ENCODE measurements at places on chromosomes 12 and 14.

DNA sequence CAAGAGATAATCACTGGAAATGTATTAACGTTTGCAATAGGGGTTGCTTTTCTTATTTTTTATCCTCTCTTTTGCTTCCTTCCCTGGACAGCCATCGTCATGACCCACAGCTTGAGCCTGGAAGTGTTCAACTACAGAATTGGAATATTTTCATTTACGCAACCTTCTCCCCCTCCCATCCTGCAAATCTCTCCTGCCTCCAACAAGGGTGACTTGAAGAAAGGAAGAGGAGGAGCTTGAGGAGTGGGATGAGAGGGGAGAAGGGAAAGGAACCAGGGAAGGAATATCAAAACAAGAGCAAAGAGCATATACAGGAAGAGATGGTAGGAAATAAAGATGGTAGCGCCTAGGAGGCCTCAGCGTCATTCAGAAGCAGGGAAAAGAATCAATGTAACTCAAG, 1.6 kb upstream of the MANSC4 start:
- DNase-seq = no peak

- peak; percentile 99 for DNase-seq
Observed at GRCh38 chr14:29216268-29217232, 450.0 kb downstream of the FOXG1 start.

- DNase-seq = no peak
Observed at GRCh38 chr12:89390802-89391673, 38.7 kb upstream of the DUSP6 start.

DNA sequence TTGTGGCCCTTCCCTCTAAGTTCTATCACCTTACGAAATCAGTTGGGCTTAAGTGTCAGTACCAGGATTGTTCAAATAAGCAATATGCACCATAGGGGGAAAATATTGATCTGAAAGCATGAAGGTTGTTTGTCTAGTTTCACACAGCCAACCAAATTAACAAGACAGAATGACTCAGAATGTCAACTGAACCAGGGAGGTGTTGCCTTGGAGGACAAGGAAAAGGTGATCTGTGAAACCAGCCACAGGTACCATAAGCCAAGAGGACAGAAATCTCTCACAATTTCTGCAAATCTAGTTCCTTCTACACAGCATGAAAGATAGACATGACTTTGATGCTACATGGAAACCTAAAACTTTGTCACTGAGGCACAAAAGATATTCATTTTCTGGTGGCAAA, 297.9 kb downstream of the BCL11B start:
- no peak for DNase-seq

DNA sequence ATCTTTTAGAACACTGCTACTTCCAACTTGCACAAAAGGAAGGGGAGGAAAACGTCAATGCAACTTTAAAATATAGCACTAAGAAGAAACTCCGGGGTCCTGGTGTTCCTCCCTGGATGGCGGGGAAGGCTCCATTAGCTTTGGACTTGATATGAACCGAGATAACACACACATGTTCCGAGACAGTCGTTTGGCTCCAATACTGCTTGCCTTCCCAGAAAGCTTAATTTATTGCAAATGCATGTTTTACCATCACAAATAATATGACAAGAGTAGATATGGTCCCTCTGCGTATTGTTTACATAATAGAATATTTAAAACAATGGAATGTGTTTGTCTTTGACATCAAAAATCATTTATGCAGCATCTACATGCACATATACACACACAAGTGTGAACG, 87.6 kb upstream of the CLMN start:
- DNase-seq = no peak

DNA sequence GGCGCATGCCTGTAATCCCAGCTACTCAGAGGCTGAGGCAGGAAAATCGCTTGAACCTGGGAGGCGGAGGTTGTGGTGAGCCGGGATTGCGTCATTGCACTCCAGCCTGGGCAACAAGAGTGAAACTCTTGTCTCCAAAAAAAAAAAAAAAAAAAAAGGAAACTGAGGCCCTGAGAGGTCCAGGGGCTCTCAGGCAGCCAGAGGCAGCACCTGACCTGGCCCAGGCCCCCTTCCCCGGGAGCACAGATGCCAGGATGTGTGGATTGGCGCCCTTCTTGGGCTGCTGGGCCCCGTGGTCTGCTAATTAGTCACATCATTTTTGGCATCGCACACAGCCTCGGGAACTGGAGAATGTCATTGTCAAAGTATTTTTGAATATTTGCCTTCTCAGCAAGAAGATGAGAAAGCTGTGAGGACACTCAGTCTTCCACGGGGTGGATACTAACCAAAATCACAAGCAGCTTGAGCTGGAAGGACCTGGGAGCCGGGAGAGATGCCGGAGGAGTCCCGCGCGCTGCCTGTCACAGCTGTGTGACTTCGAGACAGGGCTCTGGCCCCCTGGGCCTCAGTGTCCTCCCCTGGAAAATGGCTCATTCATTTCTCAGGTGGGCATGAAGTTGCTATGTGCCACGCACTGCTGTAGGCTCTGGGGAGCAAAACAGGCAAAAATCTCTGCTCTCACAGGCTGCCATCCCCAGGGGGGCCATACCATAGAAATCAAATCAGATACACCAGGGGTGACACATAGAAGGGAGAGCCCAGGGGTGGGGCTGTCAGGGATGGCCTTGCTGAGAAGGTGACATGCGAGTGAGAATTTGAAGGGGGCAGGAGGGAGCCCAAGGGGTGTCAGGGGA, 12.5 kb upstream of the RCOR1 start:
- no peak for DNase-seq

- DNase-seq = no peak
Observed at GRCh38 chr14:102786768-102787167, 9.5 kb downstream of the TRAF3 start.

- peak; percentile 2 for DNase-seq
Observed at GRCh38 chr12:74365178-74365964, 172.3 kb upstream of the ATXN7L3B start.

- no peak for DNase-seq
Observed at GRCh38 chr12:47721431-47721973, 3.8 kb downstream of the ENDOU start.

- no peak for DNase-seq
Observed at GRCh38 chr12:113782873-113783272, 183.3 kb downstream of the RBM19 start.

- DNase-seq = no peak
Observed at GRCh38 chr14:35934499-35934898, 108.4 kb downstream of the BRMS1L start.

DNA sequence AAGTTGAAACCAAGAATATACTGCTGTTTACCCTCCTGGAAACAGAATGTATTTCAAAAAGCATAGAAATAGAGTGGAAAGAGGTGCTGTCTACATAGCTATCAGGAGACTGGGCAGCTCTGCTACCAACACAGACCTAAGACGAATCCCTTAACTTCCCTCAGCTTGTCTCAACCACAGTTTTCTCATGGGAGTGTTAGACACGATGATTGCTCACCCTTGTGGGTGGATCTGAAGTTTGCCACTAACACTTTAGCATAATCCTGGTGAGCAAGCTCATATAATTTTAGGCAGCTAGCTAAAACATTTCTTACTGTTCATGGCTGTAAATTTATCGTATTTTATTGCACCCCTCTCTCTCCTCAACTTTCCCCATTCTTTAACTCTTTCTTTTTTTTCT, 38.5 kb downstream of the C12orf75 start:
- no peak for DNase-seq

- DNase-seq = no peak
Observed at GRCh38 chr12:114412825-114413749, 7.1 kb upstream of the TBX5 start.

DNA sequence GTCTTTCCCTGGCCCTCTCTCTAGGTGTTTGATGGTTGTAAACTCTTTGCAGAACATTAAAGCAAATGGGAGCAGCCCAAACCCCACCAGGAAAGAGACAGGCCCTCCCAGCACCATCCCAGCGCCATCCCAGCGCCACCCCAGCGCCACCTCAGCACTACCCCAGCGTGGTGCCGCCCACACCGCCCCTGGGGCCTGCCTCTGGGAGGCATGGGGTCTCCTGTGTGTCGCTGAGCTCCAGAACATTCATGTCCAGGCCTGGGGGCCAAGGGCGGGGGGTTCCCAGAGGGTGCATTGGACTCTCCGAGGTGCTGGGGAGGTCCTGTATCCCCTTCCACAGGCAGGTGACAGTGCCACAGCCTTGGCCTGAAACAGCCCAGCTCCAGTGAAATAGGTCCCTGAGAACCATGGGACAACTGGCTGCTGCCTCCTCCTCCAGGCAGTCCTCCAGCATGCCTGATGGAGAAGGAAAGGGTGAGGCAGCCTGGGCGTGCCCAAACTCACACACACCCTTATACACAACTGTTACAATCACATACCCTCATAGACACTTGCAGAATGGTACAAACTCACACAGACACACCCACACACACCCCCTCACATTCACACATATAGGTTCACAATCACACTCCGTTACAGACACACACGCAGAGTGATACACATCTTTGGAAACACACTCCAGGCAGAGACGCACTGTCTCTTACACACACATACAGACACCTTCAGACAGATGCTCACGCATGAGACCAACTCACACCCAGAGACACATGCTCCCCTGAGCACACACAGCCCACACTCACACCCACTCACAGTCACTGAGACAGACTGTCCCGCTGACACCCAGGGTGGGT, 44.4 kb upstream of the NCOR2 start:
- no peak for DNase-seq

Data from SHP77 (cell line).